ENCODE measurements at places on chromosomes 2 and 18.

DNA sequence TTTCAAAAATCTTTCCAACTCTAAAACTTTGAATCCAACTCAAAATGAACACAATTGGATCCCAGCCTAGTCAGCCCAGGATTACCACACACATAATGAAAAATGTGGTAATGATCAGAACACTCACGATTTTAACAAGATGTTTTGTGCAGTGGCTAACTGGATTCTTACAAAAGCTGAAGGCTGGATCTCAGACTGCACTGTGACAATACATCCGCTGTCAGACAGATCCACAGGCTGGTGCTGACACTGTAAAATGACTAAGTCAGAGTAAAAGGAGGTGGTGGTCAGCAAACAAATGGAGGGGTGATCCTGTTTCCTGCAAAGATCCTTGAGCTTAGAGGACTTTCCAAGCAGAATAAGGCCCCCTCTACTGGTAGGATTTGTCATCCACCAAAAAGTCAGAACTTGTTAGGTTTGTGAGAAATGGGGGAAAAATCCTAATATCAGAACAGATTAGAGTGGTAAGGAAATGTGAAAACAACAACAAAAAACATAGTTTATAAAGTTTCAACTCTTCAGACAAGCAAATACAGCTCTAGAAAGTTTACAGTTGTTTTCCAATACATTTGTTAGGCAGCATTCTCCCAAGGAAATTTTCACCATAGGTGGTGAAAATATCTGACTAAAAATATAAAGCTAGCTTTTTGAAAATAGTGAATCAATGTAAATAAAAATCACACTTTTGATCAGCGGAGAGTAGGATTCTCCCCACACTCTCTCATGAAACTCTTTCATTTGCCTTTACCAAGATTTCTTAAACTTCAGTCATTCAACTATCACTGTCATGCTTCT, 211.9 kb downstream of the AGPS start:
- DNase-seq: no peak
- no peak overlapping the region for H3K27ac ChIP-seq
- H3K4me1 ChIP-seq: no peaks in the 10 kb centered on the region
- peaks cover 8% of the 10 kb centered on the region for H3K27me3 ChIP-seq

DNA sequence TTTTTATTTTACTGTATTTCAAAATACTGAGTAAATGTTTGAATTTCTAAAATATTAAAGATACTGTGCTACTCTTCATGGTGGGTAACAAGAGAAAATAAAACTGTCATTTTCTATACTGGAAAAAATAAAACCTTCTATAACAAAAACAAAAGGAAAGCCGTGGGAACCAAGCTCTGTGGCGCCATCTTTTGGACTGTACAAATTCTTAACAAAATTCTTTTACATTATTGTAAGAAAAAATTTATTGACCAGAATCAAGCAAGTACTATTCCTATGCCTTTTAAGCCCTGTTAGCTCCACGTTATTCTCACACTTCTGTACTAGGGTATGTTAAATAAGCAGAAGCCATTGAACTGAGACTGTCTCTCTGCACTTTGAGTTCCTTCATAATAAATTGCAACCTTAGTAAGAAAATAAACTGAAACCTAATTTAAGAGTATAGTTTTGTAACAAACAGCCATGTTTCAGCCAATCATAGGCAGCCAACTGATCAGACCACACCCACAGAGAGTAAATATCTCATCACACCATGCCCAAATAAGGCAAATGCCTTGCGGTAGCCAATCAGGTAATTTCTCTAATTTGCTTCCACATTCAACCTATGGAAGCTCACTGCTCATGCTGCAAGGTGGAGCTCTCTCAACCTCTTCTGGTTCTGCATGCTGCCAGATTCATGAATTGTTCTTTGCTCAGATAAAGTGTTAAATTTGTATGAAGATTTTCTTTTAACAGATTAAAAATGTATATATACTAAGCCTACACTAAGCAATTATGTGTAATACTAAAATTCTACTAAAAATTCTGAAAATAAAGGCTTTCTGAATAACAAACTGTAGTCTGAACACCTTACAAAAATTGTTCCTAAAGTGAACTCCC, 42.2 kb downstream of the HIBCH start:
- no peaks in the 10 kb centered on the region for H3K27me3 ChIP-seq
- DNase-seq: no peak
- H3K4me1 ChIP-seq: peaks cover 5% of the 10 kb centered on the region
- H3K27ac ChIP-seq: no peak overlapping the region
- no peak overlapping the region for H3K4me3 ChIP-seq

- H3K27me3 ChIP-seq: no peaks in the 10 kb centered on the region
- H3K36me3 ChIP-seq: peaks cover 3% of the 10 kb centered on the region
- peaks cover 43% of the 10 kb centered on the region for H3K4me1 ChIP-seq
- H3K27ac ChIP-seq: peak overlapping the region; percentile 39
Measured at GRCh38 chr2:240568678-240569522, 616 bp downstream of the RNPEPL1 start.

- peaks cover 4% of the 10 kb centered on the region for H3K36me3 ChIP-seq
- no peak for DNase-seq
- H3K27me3 ChIP-seq: peaks cover 32% of the 10 kb centered on the region
Measured at GRCh38 chr2:151973901-151974199, 125.0 kb downstream of the CACNB4 start.

- no peaks in the 10 kb centered on the region for H3K4me1 ChIP-seq
- H3K4me3 ChIP-seq: no peak overlapping the region
- no peaks in the 10 kb centered on the region for H3K36me3 ChIP-seq
- no peak for DNase-seq
- no peaks in the 10 kb centered on the region for H3K27me3 ChIP-seq
Measured at GRCh38 chr2:141021611-141022010, 1109.2 kb downstream of the LRP1B start.

DNA sequence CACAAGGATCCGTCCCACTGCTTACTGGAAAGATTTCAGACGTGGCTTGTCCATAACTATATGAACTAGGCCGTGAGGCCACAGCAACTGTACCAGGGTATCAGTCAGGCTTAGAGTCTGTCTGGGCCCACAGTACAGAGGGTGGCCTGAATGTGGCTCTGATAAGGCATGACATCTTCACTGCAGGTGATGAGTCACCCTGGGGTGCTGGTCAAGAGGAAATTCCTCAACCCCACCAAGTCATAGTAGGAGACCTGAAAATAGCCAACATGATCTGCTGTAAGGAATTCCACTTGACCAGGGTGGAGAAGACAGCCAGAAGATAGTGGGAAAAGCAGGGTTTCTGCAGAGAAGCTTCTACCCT, 107.7 kb downstream of the INHBB start:
- no peak for DNase-seq
- H3K27ac ChIP-seq: no peak overlapping the region
- H3K4me1 ChIP-seq: no peaks in the 10 kb centered on the region
- no peak overlapping the region for H3K4me3 ChIP-seq
- peaks cover 57% of the 10 kb centered on the region for H3K27me3 ChIP-seq
